ENCODE measurements at places on chromosomes 3 and 15.

- DNase-seq = no peak
These were observed 76.2 kb downstream of the DCUN1D1 start for GRCh38 chr3:182904164-182904563.

DNA sequence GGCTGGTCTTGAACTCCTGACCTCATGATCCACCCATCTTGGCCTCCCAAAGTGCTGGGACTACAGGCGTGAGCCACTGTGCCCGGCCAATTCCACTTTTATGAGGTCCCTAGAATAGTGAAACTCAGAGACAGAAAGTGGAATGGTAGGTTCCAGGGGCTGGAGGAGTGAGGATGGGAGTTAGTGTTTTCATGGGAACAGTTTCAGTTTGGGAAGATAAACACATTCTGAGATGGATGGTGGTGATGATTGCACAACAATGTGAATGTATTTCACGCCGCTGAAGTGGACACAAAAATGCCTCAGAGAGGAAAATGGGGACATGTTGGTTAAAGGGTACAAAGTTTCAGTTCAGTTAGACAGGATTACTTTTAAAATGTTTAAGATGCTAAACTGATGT is 22.5 kb upstream of the HDAC11 start:
- no peak for DNase-seq

GRCh38 chr3:49500732-49501609 is 30.9 kb downstream of the DAG1 start:
- DNase-seq = no peak

DNA sequence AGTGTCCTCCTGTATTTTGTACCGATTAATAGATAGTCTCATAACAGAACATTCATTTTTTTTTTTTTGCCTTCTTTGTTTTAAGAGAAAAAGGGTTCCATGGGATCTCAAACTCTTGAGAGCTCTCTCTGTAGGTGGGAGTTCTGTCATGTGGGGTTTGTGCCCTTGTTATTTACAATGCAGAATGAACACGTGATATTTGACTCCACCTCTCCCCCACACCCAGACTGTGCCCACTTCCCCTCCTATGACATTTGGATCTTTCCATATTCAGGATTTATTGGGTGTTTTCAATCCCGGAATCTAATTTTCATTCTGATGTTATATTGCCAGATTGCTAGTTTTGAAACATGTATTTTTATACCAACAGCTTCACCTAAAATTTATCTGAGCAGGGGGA is 49.5 kb downstream of the ARPP21 start:
- no peak for DNase-seq

DNA sequence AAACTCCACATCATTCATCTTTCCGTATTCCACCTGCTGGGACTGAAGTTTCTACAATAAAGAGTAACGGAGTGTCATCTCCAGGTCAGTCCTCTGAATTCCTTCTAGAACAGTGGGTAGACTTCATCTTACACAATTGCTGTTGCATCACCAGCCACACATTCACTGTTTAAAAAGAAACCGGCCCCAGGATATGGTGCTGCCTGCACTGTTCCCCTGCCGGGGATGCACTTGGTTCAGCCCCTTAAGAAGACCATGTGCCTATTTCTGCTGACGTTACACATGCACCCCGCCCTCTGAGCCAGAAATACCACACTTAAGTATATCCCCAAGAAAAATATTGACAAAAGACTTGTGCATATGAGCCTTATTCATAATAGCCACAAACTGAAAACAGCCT is 233.4 kb downstream of the FEZF2 start:
- no peak for DNase-seq

DNA sequence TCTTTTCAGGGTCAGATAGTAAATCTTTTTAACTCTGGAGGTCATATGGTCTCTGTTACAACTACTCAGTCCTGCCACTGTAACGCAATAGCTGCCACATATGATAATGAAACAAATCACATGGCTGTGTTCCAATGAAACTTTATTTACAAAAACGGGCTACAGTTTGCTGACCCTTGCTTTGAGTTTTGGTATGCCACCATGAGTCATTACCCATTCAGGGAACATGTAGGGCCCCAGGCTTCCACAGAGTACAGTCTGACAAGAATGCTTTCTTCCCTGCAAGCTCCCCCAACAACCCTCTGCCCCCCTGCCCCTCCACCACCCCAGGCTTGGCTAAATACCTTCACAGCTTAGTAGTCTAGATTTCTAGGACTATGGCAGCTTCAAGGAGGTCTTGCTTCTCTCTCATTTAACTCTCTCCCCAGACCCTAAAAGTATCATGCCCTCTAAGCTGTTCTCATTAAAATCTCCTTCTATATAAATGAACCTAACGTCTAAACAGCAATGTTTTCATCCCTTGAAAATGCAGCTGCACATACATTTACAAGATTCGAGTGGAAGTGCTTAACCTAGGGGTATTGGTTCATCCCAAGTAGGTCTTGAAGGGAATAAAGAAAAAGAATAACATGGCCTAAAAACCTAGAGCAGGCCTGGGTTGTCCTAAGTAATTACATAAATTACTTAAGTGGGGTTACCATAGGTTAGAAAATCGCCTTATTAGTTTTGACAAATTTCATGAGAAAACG is 117.8 kb upstream of the PRICKLE2 start:
- DNase-seq = no peak

- DNase-seq = no peak
These were observed 276.0 kb downstream of the GBE1 start for GRCh38 chr3:81485444-81485865.

- peak; percentile 71 for DNase-seq
These were observed 67.2 kb downstream of the CACNA2D2 start for GRCh38 chr3:50436114-50436674.

DNA sequence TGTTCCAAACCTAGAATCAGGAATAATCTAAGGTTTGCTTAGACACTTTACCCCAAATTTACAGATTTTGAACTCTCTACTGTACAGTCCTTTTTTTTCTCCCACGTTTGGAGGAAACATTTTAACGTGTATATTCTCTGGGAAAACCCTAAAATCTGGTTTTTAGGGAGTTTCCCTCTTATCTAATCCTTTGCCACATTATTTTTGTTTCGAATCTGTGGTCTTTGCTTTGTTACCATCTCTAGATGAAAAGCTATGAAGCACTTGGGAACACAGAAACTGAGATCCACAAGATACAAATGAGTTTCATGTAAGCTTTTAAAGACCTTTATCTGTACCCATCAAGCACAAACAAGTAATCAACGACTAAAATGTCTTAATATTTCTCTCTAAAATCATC is 41.3 kb downstream of the PLD1 start:
- DNase-seq = no peak

GRCh38 chr15:89825271-89825940 is 10.8 kb upstream of the ANPEP start:
- DNase-seq = no peak

GRCh38 chr3:13494463-13495350 is 14.6 kb downstream of the HDAC11 start:
- no peak for DNase-seq

DNA sequence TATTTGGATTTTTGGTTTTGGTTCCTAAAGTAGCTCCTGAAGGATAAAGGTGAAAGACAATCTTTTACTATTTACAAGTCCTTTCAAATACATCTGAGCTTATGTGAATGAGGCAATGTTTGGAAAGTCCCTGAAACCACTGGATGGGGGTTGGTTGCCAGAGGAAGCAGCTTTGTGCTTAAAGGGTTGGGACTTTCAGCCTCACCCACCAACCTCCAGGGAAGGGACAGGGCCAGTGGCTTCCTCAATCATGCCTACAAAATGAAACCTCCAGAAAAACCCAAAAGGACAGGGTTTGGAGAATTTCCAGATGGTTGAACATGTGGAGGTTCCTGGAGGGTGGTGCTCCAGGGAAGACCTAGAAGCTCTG is 20.9 kb upstream of the ABHD17C start:
- DNase-seq = no peak

- no peak for DNase-seq
These were observed 230.1 kb downstream of the CLSTN2 start for GRCh38 chr3:140164922-140165590.

- DNase-seq = no peak
These were observed 6.7 kb downstream of the SUMF1 start for GRCh38 chr3:4460334-4460733.

- no peak for DNase-seq
These were observed 50.7 kb downstream of the PEAK1 start for GRCh38 chr15:77369168-77369567.

GRCh38 chr3:1179146-1179545 is 86.3 kb downstream of the CNTN6 start:
- no peak for DNase-seq

- no peak for DNase-seq
These were observed 254.1 kb downstream of the SLC9A9 start for GRCh38 chr3:143594206-143594605.

DNA sequence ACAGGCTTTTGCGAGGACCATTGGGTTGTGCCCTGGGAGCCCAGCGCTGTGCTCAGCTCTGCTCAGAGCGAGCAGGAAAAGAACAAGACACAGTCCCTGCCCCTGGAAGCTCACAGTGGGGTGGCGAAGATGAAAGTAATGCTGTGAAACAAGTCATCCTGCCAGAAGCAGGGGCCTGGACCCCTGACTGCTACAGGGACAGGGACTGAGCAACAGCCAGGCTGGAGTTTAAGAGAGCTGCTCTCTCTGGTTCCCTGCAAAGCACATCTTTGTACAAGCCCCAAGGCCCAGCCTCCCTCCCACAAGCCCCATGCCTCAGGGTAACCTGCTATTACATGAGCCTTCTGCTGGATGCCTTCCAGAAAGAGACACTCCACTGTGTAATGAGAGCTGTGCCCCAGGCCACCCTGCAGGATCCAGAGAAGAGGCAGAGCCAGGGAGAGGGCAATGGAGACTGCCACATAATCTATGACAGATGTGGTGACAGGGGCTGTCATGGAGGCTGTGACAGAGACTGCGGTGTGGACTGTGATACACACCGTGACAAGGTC is 7.1 kb upstream of the HCN4 start:
- DNase-seq = no peak

GRCh38 chr15:63025460-63025859 is 17.1 kb upstream of the TPM1 start:
- DNase-seq = no peak

- DNase-seq = peak; percentile 30
These were observed 762 bp downstream of the NCK1 start for GRCh38 chr3:136862617-136863322.

GRCh38 chr3:189914799-189915198 is 205.9 kb downstream of the P3H2 start:
- no peak for DNase-seq

- no peak for DNase-seq
These were observed 13.0 kb downstream of the GLB1 start for GRCh38 chr3:33083958-33084357.

DNA sequence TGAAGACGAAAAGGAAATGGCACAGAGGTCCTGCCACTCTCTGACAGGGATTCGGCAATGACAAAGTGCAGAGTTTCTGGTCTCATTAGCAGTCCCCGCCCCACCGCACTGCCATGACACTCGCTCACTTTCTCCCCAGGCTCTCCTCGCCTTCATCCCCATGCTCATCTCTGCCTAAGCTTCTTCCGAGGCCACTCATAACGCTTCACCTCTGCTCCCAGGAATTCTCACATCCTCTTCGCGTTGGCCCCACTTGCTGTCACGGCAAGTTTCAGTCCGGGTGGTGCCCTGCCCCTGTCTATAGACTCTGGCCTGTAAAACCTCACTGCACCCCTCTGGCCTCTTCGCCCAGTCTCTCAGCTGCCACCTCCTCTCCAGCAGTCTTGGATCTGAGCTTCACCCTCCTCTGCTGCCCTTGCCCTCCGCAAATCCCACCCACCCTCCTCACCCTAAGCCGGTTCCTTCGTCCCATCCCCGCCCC is 654 bp downstream of the RUBCN start:
- DNase-seq = peak; percentile 25

- DNase-seq = no peak
These were observed 75.8 kb upstream of the LEKR1 start for GRCh38 chr3:156750191-156750873.

DNA sequence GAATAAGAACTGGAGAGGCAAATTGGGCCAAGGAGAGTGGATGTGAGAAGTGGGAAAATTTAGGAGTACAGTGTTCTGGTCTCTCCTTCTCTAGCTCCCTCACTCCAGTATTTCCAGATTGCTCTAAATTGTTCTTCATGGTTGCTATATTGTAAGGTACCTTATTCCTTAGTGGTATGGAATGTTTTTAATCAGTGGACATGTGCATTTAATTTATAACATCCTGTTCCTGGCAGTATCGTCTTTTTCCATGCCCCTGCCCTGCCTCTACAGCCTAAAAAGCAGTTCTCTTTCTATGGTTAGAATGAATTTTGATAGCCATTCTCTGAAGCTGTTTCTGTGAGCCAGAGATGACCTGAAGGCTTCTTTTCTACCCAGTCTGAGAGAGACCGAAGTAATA is 180.5 kb downstream of the TCF12 start:
- DNase-seq = no peak

DNA sequence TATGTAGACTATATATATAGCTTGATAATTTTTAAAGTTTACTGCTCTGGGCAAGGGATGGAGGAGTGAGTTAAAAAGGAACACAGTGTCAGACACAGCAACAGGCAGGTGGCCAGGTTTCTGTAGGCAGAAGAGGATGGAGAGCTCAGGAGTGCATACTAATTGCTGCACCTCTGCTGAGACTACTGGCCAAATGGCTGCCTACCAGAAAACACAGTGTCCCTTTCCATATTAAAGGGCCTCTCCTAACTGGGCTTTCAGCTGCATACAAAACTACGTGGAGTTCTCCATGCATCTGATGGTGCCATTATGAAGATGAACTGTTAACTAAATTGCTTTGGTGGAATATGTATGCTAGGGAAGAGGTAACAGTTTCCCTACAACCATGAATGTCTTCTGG is 1.8 kb downstream of the ATP13A4 start:
- DNase-seq = no peak

DNA sequence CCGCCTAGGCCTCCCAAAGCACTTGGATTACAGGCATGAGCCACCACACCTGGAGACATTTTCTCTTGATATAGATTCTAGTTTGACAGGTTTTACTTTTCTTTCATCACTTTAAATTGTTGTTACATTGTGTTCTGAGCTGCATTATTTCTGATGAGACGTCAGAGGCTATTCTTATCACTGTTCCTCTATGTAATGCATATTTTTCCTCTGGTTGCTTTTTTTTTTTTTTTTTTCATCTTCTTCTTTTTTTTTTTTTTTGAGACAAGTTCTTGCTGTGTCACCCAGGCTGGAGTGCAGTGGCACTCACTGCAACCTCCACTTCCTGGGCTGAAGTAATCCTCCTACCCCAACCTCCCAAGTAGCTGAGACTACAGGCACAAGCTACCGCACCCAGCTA is 41.2 kb downstream of the TRA2B start:
- DNase-seq = no peak

DNA sequence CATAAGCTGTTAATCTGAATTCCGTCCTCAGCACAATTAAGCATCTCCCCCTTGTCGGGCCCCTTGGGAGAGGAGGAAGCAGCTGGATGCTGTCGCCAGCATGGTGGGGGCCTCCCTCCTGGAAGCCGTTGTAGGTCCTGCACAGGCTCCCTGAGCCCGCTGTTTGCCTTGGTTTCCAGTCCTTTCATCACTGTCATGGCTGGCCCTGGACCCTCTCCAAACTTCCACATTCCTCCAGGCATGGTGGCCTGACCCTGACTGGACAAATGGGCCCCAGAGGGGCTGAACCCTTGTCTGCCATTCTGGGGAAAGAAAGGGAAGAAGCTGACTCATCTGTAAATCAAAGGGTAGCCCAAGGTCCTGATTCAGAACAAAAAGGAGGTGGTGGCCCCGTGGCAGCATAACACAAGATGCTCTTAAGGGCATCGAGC is 300.5 kb upstream of the LRRFIP2 start:
- no peak for DNase-seq

GRCh38 chr3:138862924-138863775 is 28.4 kb upstream of the PIK3CB start:
- no peak for DNase-seq
